Stimulated activated CD4-positive, alpha-beta T cell treated with anti-CD3 and anti-CD28 coated beads, Interleukin-2, amount 100 ng/mL, for 24 hours (primary cell): ENCODE measurements at places on chromosomes 6 and 20.

GRCh38 chr20:64188682-64189529 is 24.7 kb downstream of the MYT1 start:
- DNase-seq: no peak

DNA sequence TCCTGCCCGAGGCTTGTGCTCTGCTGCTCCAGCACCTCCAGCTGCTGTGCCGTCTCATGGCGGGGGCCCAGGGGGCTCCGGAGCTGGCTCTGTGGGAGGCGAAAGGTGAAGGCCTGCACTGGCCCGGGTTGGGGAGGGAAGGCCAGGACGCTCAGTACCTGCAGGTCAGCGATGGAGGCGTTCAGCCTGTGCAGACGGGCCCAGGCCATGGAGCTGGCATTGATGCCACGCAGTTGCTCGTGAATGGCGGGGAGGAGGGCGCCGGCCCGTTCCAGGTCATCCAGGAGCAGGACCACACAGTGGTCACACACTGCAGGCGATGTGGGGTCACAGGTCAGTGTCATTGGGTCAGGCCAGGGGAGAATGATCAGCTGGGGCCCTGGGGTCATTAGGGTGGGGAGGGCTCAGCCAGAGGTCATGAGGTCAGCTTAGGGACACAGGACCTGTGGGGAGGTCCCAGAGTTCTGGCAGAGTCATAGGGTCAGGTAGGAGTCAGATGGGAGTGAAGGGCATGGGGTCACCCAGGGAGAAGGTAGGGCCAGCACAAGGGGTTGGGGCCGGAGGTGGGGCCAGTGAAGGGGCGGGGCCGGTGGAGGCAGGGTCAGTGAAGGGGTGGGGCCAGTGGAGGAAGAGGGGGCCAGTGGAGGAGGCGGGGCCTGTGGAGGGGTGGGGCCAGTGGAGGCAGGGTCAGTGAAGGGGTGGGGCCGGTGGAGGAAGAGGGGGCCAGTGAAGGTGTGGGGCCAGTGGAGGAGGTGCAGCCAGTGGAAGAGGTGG is 18.0 kb downstream of the ADRM1 start:
- no peak for DNase-seq

DNA sequence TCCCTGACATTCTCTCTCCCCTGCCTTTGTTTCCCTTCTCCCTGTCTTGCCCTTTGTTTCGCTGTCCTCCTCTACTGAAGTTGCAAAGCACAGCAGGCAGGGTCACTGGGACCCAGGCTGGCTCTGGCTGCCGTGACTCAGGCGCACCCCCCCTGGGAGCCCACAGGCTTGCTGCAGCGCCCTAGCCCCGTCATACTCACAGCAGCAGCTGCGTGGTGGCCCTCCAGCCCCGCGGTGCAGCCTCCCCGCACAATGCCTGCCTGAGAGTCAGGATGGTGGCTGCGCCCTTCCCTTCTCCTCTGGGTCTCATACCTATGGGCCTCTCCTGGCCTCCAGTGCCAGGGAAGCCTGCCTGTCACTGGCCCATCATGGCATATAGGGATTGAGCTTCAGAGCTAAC is 41.7 kb downstream of the TXNDC5 start:
- no peak for DNase-seq

DNA sequence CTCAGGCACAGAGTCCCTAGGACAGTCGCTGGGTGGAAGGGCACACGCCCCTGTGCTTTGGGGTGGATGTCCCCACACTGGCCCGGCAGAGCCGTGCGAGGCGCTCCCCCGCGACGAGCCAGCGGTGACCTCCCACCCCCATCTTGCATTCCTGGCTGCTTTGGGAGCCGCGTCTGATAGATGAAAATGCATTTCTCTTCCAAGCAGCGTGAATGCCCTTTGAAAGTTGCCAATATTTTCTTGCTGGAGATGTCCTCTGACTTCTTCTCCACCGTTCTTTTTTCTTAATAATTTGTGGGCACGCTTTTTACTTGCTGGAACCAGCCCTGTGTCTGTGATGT is 29.9 kb downstream of the COL20A1 start:
- DNase-seq: no peak

DNA sequence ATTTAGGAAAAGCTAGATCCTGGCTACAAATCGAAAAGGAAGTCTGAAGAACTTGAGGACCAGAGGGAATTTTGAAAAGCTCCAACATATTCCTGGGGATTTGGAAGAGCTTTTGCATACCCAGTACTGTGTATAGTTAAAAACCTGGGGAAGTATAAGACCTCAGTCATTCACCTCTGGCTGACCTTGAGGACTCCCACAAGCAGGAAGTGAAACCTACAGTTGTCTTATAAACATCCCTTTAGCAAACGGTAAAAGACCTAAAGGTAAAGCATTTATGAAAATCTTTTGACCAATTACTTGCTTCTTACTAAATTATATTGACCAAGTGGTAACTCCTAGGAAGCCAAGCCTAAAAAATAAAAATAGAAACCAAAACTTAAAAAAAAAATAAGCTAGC is 175.0 kb downstream of the HAO1 start:
- DNase-seq: no peak

- no peak for DNase-seq
Observed at GRCh38 chr6:121885399-121886152, 450.1 kb downstream of the GJA1 start.

GRCh38 chr20:62805711-62806382 is 1.2 kb downstream of the OGFR start:
- DNase-seq: no peak

GRCh38 chr20:12699374-12700228 is 309.2 kb upstream of the SPTLC3 start:
- no peak for DNase-seq

- DNase-seq: no peak
Observed at GRCh38 chr20:46025376-46025783, 3.6 kb upstream of the SLC12A5 start.
